ENCODE measurements at places on chromosomes 13 and 19.

DNA sequence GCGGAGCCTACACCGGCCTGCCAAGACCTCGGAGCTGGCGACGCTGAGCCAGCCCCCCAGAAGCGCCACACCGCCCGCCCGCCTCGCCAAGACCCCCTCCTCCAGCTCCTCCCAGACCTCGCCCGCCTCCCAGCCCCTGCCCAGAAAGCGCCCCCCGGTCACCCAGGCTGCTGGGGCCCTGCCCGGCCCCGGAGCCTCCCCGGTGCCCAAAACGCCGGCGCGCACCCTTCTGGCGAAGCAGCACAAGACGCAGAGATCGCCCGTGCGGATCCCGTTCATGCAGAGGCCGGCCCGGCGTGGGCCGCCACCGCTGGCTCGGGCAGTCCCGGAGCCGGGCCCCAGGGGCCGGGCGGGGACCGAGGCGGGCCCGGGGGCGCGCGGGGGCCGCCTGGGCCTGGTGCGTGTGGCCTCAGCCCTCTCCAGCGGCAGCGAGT is 10.2 kb downstream of the C19orf25 start:
- peak; percentile 37 for DNase-seq

- no peak for DNase-seq
These were observed at the start of gene CEACAM20 for GRCh38 chr19:44529536-44529935. CEACAM20 (minus strand) TSS chr19:44529675; CDS start chr19:44529509, 166 bp downstream.

- DNase-seq: no peak
These were observed 890.1 kb upstream of the PCDH20 start for GRCh38 chr13:62305756-62306155.

GRCh38 chr13:35872369-35872768 is 258.8 kb downstream of the DCLK1 start:
- DNase-seq: no peak

- DNase-seq: peak; percentile 23
These were observed 64.3 kb downstream of the SPRY2 start for GRCh38 chr13:80276371-80277289.

DNA sequence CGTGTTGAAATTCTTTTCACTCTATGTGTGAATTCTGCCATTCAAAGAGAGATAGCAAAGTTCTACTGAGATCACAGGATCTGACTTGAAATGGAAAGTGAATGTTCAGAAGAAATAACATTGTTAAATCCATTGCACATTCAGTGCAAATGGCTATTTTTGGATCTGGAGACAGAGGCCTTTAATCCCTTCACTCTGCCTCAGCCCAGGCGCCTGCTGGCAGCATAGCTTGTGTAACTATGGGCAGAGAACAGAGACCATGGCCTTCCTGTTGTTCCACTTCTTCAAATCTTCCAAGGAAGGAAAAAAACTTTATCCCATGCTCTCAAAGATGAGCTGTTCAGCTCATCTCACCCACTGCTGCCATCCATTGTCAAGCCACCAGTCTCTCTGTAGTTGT is 265.4 kb downstream of the LMO7 start:
- no peak for DNase-seq

DNA sequence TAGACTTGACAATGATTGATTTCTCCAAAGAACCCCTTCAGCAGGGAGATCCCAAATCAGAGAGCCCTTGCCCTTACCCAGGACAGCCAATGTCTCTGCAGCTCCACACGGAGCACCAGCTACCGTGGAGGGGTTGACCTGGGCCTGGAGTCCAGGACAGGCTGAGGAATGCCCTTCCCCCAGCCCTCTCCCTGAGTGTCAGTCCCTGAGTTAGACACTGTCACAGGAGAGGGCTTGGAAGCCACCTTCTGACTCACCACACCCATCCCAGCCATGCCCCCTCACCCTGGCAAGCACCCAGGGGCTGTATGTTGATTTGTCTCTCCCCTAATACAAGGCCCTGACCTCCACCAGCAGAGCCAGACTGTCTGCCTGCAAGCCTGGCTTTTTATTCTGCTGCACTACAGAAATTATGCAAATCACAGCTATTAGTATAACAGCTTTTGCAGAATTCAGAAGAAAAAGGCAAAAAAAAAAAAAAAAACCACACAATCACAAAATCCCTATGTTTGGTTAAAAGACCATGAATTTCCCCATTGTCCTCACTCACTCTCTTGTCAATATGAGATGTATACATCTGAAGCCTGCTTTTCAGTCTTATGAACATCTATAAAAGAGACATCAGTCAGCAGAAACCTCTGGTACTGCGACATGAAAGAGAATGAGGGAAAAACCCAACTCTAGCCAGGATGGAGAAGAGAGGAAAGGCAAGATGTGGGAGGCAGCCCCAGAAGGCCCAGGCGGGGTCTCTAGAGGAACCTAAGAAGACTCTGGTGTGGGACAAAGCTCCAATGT is 240.7 kb downstream of the UQCRFS1 start:
- no peak for DNase-seq

Measured in IMR-90 (cell line).